Fibroblast of lung (primary cell): ENCODE measurements at places on chromosomes 2 and 18. TPM values are rescaled to one million over a fixed set of nuclear protein-coding genes. Genes with fewer than 3 reads are reported as not detected.

Gene SLC16A14
- polyA plus RNA-seq: 1.8 and 1.9 TPM in 2 replicates

Gene HOXD8
- polyA plus RNA-seq: 0.05 TPM in 1 of 2 replicates, not detected in the other

GRCh38 chr2:239724851-239725550 lies 300.1 kb downstream of the NDUFA10 start:
- no peak for DNase-seq

DNA sequence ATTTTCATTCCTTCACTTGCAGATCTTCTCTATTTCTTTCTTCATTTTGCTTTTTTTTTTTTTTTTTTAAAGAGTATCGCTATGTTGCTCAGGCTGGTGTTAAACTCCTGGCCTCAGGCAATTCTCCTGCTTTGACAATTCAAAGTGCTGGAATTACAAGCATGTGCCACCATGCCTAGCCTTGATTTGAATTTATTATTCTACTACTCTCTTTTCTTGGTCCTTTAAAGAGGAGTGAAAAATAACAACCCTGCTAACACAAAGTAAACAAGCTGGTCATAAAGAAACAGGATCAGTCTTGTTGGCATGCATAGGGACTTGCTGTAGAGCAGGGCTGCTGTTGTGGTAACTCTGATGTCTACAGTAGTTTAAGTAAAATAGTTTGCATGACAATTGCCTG lies 1615.3 kb upstream of the ZEB2 start:
- DNase-seq: no peak

- DNase-seq: peak; percentile 97
These were observed 61.7 kb downstream of the MAP4K4 start for GRCh38 chr2:101759162-101759561.

- DNase-seq: no peak
These were observed 9.9 kb downstream of the FABP1 start for GRCh38 chr2:88117973-88118372.

DNA sequence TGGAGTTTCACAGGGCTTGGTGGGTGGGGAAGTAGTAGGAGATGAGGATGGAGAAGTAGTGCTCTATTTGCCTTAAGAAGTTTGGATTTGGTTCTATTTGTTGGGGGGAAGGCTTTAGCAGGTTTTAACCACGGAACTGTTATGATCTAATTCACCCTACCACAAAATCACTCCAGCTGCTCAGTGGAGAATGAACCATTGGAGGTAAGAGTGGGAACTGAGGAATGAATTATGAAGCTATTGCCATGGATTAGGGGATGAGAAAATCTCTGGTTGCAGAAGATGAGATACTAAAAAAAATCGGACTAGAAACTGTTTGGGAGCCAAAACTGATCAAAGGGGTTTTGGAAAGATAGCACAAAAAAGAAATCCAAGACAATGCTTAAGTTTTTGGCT lies 488.9 kb downstream of the DLGAP1 start:
- DNase-seq: no peak

- DNase-seq: peak; percentile 94
These were observed 26.6 kb downstream of the SPTBN1 start for GRCh38 chr2:54482715-54483114.

GRCh38 chr18:75208155-75208835 lies 644 bp downstream of the PTGR3 start:
- DNase-seq: peak; percentile 71

Gene POMC
- 0.33 TPM in 1 of 2 replicates, not detected in the other for polyA plus RNA-seq

Gene SERPINB3
- polyA plus RNA-seq: not detected in 2 replicates

Gene PSTPIP2
- polyA plus RNA-seq: 18.4 and 18.7 TPM in 2 replicates

- no peak for DNase-seq
These were observed 48.8 kb downstream of the RND3 start for GRCh38 chr2:150438654-150439053.

DNA sequence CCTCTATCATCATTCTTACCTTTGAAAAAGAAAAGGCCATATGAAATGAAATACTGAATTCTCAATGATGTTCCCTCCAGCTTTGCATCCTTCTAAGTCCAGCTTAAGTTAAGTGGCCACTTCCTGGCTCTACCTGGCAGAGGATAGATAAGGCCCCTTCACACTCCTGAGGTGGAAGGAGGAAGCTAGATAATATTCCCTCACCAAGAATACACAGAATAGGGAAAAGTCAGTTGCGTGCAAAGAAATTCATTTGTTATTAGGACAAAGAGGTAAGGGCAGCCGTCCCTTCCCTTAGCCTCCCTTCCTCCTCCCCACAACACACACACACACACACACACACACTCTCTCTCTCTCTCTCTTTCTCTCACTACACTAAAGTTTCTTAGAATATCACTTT lies 37.5 kb downstream of the OLA1 start:
- no peak for DNase-seq

Gene ANKRD39
- polyA plus RNA-seq: 5.8 and 7.1 TPM in 2 replicates

- DNase-seq: peak; percentile 100
These were observed at the start of gene CXXC1 for GRCh38 chr18:50287441-50288347. CXXC1 (minus strand) TSS chr18:50287692; CDS start chr18:50287589, 103 bp downstream.

DNA sequence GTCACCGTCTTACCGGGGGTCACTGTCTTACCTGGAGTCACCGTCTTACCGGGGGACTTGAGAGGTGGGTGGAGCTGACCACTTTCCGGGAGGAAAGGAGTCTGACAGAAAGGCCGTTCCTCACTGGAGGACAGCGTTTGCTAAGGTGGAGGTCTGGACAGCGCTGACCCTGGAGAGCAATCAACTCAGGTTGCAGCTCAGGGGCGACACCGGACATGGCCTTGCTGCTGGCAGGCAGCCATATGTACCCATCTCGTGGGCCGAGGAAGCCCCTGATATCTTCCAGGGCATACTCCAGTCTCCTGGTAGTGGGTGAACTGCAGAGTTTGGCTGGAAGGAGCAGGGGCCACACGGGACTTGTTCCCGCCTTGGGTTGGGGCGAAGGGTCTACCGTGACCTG lies 234.6 kb upstream of the MYT1L start:
- DNase-seq: no peak

DNA sequence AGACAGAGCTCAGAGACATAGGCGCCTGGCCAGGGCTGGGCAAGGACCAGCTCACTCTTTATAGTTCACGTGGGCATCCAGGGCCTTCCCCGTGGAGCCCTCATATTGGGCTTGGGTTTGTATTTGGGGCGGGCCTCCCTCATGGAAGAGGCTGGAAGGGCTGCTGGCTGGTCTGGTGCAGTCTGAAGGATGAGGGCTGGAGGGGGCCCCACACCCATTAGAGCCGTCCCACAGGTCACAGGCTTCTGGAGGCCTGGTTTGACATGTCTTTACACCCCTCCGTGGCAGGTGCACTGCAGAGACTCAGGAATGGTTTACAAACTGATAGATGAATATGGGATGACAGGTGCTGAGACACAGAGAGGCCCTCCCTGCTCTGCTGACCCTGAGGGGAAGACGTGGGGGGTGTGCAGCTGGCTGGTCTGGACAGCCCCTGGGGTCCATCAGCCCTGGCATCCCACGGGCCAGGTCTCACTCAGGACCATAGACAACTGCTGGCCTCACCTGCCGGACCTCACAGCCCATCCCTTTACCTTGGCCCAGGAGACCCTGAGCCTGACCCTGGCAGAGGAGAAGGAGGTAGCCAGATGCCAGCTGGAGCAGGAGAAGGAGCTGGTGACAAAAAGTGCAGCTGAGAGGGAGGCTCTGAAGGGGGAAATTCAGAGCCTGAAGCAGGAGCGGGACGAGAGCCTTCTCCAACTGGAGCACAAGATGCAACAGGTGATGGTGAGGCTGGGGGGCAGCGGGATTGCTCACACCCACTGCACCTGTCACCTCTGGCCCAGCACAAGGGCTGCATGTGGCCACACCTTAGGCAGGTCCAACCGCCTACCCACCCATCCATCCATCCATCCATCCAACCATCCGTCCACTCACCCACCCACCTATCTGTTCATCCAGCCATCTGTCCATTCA lies 43.9 kb downstream of the CROCC2 start:
- no peak for DNase-seq
